Endothelial cell of umbilical vein (primary cell): ENCODE measurements at places on chromosomes 7 and 10. TPM values are rescaled to one million over a fixed set of nuclear protein-coding genes. Genes with fewer than 3 reads are reported as not detected.

The GPC2 gene
- 9.2 and 10.7 TPM in 2 replicates for polyA plus RNA-seq

The GATA3 gene
- 7.2 and 9.3 TPM in 2 replicates for polyA plus RNA-seq

The LRRC18 gene
- polyA plus RNA-seq: not detected in 2 replicates

GRCh38 chr7:104903044-104903443, 111.0 kb upstream of the KMT2E start:
- no peak for DNase-seq

DNA sequence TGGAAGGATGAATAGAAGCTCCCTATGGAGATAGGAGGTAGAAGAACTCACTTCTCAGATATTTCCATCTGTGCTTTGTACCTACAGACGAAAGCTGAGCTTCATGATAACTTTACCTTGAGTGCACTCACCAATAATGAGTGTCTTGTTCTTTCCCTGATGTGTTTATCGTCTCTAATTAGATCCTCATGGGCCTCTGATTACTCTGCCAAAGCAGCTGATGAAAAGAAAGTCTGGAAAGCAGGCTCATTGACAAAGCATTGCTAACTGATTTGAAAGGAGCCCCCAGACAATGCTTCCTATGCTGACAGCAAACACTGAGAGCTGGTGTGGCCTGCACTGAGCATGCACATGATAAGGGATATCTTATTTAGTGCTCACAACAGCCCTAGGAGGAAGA, 183.9 kb upstream of the GHITM start:
- DNase-seq: no peak
